GM03348 (cell line): ENCODE measurements at places on chromosomes 16 and 17.
A peak's percentile ranks its signal among the peaks of the same experiment; 100 is the strongest.

DNA sequence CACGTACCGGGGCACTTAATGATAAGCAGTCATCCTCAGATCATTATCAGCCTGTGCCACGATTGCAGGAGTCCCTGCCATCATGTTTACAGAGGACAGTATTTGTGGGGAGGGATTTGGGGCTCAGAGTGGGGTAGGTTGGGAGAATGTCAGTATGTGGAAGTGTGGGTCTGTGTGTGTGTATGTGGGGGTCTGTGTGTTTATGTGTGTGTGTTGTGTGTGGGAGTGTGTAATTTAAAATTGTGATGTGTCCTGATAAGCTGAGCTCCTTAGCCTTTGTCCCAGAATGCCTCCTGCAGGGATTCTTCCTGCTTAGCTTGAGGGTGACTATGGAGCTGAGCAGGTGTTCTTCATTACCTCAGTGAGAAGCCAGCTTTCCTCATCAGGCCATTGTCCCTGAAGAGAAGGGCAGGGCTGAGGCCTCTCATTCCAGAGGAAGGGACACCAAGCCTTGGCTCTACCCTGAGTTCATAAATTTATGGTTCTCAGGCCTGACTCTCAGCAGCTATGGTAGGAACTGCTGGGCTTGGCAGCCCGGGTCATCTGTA is 13.5 kb upstream of the EFCAB13 start:
- no peak for DNase-seq

DNA sequence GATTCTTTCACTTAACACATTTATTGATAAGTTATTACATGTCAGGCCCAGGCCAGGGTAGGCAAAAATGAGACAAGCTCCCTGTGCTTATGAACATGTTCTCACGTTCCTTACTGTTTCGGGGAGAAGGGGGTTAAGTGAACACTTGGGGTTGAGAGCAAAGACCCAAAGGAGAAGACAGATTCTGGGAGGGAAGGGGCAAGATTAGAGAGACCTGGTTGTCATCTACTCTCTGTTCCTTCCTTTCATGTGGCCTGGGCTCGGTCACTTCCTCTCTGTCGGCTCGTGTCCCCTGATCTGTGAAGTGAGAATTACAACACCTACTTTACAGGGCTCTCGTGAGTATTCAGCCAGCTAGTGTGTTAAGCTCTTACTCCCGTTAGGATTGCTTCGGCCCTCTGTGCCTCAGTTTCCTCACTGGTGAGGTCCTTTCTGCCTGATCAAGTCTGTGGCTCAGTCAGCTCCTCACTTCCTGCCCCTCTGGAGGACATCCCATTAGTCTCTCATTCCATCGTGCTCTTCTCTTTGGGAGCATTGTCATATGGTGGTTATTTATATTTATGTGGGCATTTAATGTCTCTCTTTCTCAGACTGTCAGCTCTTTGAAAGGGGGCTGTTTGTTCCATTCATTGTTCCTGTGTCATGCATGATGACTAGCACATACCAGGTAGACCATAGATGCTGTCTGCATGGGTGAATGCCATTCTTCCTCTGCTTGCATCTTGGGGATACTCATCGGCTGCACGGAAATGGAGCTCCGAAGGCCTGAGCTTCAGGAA is 38.9 kb downstream of the PLCG2 start:
- DNase-seq = no peak

DNA sequence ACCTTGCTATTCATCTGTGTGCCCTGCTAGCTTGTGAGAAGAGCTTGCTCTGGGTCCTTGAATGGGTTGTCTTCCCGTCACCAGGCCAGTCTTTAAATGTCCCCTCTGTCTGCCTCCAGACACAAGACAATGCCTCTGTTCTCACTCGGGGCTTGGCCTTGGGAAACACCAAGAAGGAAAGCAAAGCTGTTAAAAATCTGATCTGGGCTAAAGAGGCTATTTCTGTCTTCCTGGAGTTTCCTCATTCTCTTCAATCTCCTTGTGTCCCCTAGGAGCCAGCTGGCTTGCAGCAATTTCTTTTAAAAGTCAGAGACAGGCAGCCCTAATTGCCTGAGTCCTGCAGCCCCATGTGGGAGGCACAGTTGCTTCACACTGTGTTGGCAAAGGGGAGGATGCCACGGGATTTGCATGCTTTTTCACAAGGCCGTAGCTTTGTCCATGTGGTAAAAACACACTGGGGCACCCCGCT is 2.5 kb downstream of the DNAI2 start:
- no peak for DNase-seq

GRCh38 chr17:36205637-36206485 is 5.0 kb upstream of the CCL4L2 start:
- no peak for DNase-seq

DNA sequence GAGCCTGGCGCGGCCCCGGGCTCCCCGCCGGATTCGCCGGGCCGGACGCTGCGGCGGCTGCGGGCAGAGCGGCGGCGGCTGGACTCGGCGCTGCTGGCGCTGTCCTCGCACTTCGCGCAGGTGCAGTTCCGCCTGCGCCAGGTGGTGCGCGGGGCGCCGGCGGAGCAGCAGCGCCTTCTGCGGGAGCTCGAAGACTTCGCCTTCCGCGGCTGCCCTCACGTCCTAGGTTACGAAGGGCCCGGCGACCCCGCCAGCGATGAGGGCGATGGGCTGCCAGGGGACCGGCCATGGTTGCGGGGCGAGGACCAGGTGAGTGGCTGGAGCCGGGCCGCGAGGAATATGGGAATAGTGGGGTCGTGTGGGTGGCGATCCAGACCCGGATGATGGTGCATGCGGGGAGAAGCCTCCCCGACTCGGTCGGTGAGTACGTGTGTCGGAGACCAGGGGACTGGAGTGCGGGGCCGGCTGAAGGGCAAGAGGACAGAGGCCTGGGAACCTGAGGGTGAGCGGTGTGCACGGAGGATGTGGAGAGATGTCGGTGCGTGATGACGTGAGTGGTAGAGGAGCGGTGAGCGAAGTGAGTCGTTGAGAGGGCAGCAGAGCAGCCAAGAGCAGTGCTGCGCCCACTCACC is 517 bp downstream of the RUNDC1 start:
- DNase-seq = peak; percentile 51

GRCh38 chr16:88077328-88078108 is 126.3 kb downstream of the BANP start:
- no peak for DNase-seq

- DNase-seq = no peak
Observed at GRCh38 chr16:51442141-51442870, 291.2 kb upstream of the SALL1 start.

GRCh38 chr17:72075995-72076677 is 44.7 kb upstream of the SOX9 start:
- no peak for DNase-seq

- DNase-seq = no peak
Observed at GRCh38 chr17:66107731-66108130, 84.2 kb downstream of the CEP112 start.

DNA sequence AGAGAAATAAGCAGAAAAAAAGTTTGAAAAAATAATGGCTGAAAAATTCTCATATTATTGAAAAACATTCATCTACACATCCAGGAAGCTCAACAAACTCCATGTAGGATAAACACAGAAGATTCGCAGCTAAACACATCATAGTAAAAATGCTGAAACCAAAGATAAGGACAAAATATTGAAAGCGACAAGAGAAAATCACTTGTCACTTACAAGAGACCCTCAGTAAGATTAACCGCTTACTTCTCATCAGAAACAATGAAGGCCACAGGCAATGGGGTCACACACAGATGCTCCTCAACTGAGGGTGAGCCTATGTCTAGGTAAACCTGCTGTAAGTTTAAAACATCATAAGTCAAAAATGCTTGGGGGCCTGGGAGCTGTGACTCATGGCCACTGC is 38.1 kb upstream of the METRNL start:
- no peak for DNase-seq

GRCh38 chr17:32265192-32265923 is at the start of gene RHBDL3:
Gene RHBDL3 (plus strand): TSS chr17:32265832. CDS start chr17:32266190, 358 bp downstream.
- DNase-seq = peak; percentile 70

DNA sequence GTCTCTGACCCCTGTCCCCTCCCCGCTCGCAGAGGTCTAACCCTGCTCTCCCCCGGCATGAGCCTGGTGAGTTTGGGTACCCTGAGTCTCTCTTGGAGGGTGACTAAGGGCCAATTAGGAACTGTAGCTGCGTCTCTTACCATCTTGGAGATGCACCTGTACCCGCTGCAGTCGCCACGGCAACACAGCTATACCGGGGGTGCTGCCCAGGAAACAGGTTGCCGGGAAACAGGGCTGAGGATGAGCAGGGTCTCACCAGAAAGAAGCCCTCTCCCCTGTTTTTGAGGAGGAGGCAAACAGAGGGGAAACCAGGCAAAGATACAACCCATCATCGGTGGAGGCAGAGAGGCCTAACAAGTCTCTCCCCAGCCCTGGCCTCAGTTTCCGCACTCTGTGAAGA is 140.2 kb downstream of the TMEM132E start:
- no peak for DNase-seq

GRCh38 chr16:88287219-88287618 is 95.5 kb upstream of the ZNF469 start:
- no peak for DNase-seq

DNA sequence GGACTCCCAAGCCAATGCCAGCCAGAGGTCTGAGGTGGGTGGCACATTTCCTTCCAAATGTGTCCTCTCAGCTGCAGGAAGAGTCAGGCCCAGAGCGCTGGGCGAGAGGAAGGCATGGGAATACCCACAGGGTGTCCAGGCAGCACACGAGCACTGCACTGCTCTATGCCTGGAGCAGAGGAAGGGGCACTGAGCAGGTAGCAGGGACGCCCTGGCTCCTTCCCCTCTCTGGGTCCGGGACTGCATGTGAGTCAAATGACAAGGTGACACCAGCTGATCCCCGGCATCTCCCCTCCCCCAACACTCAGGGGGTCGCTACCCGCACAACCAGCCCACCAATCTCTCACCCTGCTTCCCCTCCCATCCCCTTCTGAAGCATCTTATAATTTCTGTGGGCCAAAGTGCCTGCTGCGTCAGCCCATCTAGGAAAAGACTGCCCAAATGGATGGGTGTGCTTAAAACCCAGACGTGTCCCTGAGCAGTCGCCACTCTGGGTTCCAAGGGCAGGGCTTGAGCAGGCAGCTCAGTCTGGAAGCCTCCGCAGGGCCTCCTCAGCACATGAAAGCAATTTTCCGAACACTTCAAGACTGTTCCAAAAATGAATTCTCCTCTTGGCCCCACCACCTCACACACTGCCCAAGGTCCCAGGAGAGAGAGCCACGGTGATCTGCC is 12.0 kb upstream of the BCAR1 start:
- peak; percentile 44 for DNase-seq

- DNase-seq = peak; percentile 95
Observed at GRCh38 chr17:18257982-18258355, 569 bp downstream of the FLII start.

DNA sequence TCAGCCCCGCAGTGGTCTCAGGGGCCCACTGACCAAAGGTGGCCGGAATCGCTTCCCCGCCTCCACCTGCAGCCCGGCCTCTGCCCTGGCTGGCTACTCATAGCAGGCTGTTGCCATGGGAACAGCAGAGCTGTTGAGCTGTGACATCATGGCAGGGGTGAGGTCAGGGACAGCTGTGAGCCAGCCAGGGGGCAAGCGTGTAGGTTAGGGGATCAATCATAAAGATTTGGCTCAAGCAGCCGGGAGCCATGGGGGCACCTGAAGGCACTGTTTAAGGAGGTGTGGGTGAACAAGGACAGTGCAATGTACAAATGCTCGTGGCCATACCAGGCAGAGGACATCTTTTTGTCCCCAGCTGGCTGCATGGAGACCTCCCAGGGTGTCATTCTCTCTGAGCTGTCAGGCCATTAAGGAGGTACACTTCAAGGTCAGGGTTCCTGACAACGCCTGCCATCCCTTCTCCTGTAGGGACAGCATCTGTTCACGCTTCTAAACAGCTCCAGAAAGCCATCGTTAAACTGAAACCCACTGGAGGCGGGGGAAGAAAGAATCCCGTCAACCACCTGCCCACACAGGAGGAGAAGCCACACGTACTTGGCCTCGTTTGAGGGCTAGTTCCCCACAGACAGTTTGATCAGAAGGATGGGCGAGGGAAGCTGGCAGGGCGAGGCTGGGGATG is at the start of gene CEP295NL:
TSS of gene CEP295NL (minus strand) at position 101 of the 679 bp plus-strand sequence. CDS start 1,373 bp downstream, outside the sequence.
- no peak for DNase-seq

- no peak for DNase-seq
Observed at GRCh38 chr17:41610965-41611640, 1.5 kb downstream of the KRT16 start.

DNA sequence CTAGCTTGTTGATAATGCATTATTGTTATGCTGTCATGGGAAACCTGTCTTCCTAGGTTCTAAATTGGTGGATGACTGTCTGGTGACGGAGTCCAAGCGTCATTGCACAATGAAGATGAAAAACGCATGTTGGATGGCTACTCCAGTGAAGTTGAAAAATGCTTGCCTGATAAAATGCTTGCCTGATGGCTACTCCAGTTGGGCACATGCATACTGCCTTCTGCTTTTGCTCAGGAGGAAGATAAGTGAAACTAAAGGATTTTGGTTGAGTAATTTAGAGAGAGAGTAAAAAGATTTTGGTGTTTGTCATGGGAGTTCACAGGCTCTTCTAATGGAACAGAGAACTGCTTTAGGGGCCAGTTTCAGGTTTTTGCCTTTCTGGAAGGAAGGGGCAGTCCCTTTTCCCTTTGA is 118.6 kb downstream of the PRKCA start:
- peak; percentile 37 for DNase-seq

GRCh38 chr16:30438835-30439234 is 6.8 kb downstream of the SEPHS2 start:
- DNase-seq = no peak

DNA sequence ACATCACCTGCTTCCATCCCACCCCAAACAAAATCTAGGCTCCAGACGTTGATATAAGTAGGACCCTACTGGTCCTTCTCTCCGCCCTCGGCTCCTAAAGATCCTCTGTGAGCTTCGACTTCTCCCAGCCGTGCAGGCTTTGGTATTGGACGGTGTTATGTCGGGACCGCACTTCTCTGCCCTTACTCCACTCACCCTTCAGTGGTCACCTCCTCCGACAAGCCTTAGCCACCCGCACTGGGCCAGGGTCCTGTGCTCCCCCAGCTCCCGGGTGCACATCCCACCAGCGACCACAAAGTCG is 1.6 kb downstream of the PSMB10 start:
- no peak for DNase-seq

- DNase-seq = no peak
Observed at GRCh38 chr17:60594734-60595133, 5.3 kb upstream of the PPM1D start.

DNA sequence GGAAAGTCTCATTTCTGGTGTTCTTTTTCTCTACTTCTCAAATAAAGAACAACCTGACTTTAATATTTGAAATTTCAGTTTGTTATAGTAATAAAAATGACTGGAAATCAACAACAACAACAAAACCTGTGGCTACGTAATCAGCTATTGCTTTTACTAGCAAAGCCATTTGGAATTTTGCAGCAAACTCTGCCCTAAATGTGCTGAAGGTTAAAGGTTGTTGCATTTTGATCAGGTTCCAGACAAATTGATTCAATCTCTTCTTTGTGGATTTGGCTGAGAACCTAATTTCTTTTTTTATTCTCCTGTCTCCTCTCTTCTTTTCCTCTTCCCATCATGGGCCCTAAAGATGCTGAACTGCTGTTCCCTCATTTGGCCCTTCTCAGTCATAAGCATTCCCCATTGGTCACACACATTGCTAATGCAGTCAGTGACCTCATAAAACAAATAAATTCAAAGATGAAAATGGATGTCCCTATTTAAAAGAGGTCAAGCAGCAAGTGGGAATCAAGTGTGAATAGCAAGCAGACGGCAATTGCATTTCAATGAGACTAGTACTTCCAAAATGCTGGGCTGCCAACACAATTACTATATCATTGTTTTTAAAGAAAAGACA is 795.1 kb upstream of the CDH8 start:
- no peak for DNase-seq
